Activated CD4-positive, alpha-beta memory T cell treated with anti-CD3 and anti-CD28 coated beads, Interleukin-2, amount 10 ng/mL, durations not matched to agents 7 days and 5 days (primary cell): ENCODE measurements at places on chromosomes 12 and 14. TPM values are rescaled to one million over a fixed set of nuclear protein-coding genes. Genes with fewer than 3 reads are reported as not detected.

DNA sequence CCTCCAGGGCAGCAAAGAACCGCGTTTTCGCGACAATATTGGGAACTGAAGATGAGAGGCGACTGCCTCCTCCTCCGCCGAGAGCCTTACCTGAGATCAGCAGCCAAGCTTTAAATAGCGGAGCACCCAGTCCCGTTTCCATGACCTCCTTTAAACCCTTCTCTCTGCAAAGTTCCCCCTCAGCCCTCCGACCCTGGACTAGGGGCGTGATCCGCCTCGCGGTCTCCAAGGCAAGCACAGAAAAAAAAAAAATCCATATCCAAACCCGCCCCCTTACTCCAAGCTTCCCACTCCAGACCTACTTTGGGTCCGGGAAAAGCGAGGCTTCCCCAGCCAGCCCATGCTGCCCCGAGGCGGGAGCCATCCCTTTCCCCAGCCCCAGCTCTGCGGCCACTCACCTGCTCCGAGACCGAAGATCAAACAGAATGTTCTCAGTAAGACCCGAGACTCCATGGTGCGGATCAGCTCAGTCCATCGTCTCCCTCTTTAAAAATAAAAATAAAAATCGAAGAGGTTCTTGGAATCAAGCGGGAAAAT, 630 bp downstream of the NELL2 start:
- peak; percentile 19 for DNase-seq

- peak; percentile 57 for DNase-seq
Measured at GRCh38 chr12:46549527-46550265, 177.1 kb upstream of the SLC38A2 start.

DNA sequence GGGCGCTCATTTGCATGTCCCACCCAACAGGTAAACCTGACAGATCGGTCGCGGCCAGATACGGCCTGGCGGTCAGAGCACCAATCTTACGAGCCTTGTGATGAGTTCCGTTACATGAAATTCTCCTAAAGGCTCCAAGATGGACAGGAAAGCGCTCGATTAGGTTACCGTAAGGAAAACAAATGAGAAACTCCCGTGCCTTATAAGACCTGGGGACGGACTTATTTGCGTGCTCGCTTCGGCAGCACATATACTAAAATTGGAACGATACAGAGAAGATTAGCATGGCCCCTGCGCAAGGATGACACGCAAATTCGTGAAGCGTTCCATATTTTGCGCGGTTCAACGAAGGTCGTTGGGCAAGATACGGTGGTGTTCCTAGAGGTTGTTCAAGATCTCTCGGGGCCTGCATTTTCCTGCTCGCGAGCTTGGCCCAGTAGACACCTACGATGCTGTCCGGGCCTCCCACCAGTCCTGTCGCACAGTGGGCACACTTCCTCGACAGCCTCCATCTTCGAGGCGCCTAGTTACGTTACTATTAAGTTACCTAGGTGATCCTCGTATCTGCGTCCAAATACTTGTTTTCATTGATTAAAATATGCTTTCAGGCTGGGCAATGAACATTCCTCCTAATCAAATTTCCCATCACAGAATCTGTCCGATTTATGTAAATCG, at the start of gene RNU6-7:
Gene RNU6-7 (plus strand): TSS at position 230 of the 675 bp plus-strand sequence.
- DNase-seq, result peak; percentile 32

DNA sequence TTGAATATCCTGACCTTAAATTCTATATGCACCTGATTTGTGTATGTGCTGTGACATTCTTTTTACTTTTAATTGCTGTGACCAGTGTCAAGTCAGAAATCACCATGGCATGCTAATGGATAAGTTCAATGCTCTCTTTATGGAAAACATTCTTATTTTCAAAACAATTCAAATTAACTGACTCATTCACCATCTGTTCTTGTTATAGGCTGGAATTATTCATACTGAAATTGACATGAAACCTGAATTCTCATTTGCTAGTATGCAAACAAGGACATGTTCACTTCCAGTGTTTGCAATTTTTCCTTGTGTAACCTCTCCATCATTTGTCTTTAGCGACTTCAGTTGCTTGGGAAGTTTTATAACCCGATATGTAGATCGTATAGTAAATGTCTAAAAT, at the start of gene TAS2R30:
Gene TAS2R30 (minus strand): TSS at position 340 of the 400 bp plus-strand sequence. CDS start 400 bp downstream, outside the sequence.
- no peak for DNase-seq

DNA sequence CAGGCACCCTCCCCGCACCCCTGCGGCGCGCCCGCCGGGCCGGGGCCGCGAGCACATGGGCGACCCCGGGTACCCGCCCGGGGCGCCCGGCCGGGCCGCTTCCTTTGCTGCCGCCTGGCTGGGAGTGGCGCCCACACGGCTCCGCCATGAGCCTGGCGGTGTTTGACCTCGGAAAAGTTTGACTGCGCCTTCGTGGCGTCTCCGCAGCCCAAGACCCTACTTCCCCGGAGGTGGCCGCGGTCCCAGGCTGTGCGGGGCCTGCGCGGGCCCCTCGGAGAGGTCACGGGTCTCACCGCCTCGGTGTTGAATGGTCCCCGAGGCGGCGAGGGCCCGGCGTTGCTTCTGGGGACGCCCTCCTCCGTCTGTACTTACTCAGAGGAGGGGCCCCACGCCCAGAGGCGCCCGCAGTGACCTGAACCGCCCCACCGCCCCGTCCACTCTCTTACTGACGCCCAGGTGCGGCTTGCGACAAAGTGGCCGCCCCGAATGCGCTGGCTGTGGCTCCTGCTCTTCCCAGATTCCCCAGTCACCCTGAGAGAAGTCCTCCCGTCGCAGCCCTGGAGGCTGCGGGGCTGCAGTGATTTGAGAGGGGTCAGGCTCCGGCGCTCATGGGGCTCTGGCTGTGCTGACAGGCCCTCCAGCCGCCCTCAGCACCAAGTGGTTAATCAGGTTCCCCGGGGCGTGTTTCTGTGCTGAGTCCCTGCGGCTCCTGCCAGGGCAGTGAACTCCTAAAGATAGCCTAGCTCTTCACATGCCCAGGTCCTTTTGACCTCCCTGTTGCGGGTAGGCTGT, 5.8 kb downstream of the KMT5A start:
- DNase-seq, result peak; percentile 40

The DDN gene
- 0.23 TPM for total RNA-seq

The C3AR1 gene
- 12.2 TPM for total RNA-seq
